Thoracic aorta endothelial cell (primary cell): ENCODE measurements at places on chromosomes 13 and 19. TPM values are rescaled to one million over a fixed set of nuclear protein-coding genes. Genes with fewer than 3 reads are reported as not detected.

Gene CCL25
- total RNA-seq, result not detected in 2 replicates

Gene ANGPTL8
- not detected in 2 replicates for total RNA-seq

Gene ZNF492
- 0.27 and 0.36 TPM in 2 replicates for total RNA-seq

Gene TTC9B
- not detected in 2 replicates for total RNA-seq

Gene ZNF418
- total RNA-seq, result 2.4 and 5.5 TPM in 2 replicates

Gene SLC25A41
- 0.27 TPM in 1 of 2 replicates, not detected in the other for total RNA-seq

Gene ARHGEF1
- total RNA-seq, result 51.7 and 62.0 TPM in 2 replicates

Gene ZIK1
- total RNA-seq, result 1.4 and 4.4 TPM in 2 replicates

Gene HIPK4
- not detected in 2 replicates for total RNA-seq

Gene ATP11A
- 35.1 and 50.0 TPM in 2 replicates for total RNA-seq

Gene MYO16
- under 0.01 TPM in 1 of 2 replicates, not detected in the other for total RNA-seq

Gene ATP8B3
- 1.2 and 2.2 TPM in 2 replicates for total RNA-seq

Gene TMED1
- total RNA-seq, result 27.1 and 27.6 TPM in 2 replicates

Gene ZNF285
- total RNA-seq, result 3.5 and 3.9 TPM in 2 replicates

Gene GTF2F1
- 40.4 and 45.8 TPM in 2 replicates for total RNA-seq

Gene TEX26
- not detected in 2 replicates for total RNA-seq

Gene FAM98C
- total RNA-seq, result 9.0 and 10.1 TPM in 2 replicates

Gene SLC25A23
- total RNA-seq, result 31.8 and 32.2 TPM in 2 replicates

Gene COMP
- 0.13 TPM in 1 of 2 replicates, not detected in the other for total RNA-seq

Gene TBCB
- 104 and 105 TPM in 2 replicates for total RNA-seq

Gene PTGER1
- total RNA-seq, result 0.07 and 0.27 TPM in 2 replicates

Gene ADM5
- total RNA-seq, result 0.72 and 0.80 TPM in 2 replicates

Gene ZNF709
- 2.8 and 2.9 TPM in 2 replicates for total RNA-seq

Gene COL4A1
- total RNA-seq, result 207 and 353 TPM in 2 replicates

Gene NAPA
- total RNA-seq, result 73.3 and 74.5 TPM in 2 replicates

Gene KLF5
- total RNA-seq, result 1.6 and 3.1 TPM in 2 replicates

Gene HSD17B14
- 2.7 and 6.2 TPM in 2 replicates for total RNA-seq

Gene FFAR2
- total RNA-seq, result not detected in 2 replicates

Gene CACNG6
- total RNA-seq, result 1.0 and 1.9 TPM in 2 replicates

Gene APOC4
- total RNA-seq, result not detected in 2 replicates

Gene IQCN
- 0.22 and 0.40 TPM in 2 replicates for total RNA-seq

Gene CEACAM3
- total RNA-seq, result not detected in 2 replicates

Gene GRIN3B
- 0.43 and 0.80 TPM in 2 replicates for total RNA-seq

Gene CDC16
- total RNA-seq, result 73.0 and 77.9 TPM in 2 replicates

Gene ZNF628
- total RNA-seq, result 2.4 and 3.2 TPM in 2 replicates

Gene GIPC3
- total RNA-seq, result 0.79 and 0.93 TPM in 2 replicates

Gene FLT1
- 181 and 268 TPM in 2 replicates for total RNA-seq

Gene THOP1
- 110 and 146 TPM in 2 replicates for total RNA-seq

Gene C19orf38
- not detected in 2 replicates for total RNA-seq

Gene S1PR5
- total RNA-seq, result not detected in 2 replicates

Gene FGF21
- not detected in 2 replicates for total RNA-seq

Gene CD79A
- total RNA-seq, result 0.13 TPM in 1 of 2 replicates, not detected in the other

Gene NKG7
- total RNA-seq, result not detected in 2 replicates

Gene S1PR4
- total RNA-seq, result 0.27 and 1.4 TPM in 2 replicates

Gene HPN
- total RNA-seq, result 0.13 TPM in 1 of 2 replicates, not detected in the other

Gene ZNF845
- 9.2 and 9.7 TPM in 2 replicates for total RNA-seq

Gene TLE6
- total RNA-seq, result 0.93 and 1.6 TPM in 2 replicates

Gene ERVV-1
- not detected in 2 replicates for total RNA-seq

Gene CEACAM21
- 0.27 and 0.93 TPM in 2 replicates for total RNA-seq

Gene PLIN4
- under 0.01 TPM in 1 of 2 replicates, not detected in the other for total RNA-seq

Gene FAM174C
- total RNA-seq, result 25.6 and 30.5 TPM in 2 replicates

Gene FCAR
- total RNA-seq, result not detected in 2 replicates

Gene HRC
- total RNA-seq, result not detected in 2 replicates

Gene N4BP2L1
- 0.93 and 1.8 TPM in 2 replicates for total RNA-seq

Gene FFAR1
- not detected in 2 replicates for total RNA-seq

Gene KIR3DL2
- not detected in 2 replicates for total RNA-seq

Gene SUGP1
- 30.5 and 31.7 TPM in 2 replicates for total RNA-seq

Gene KMT5C
- total RNA-seq, result 5.0 and 5.7 TPM in 2 replicates

Gene RNF225
- 0.14 and 0.27 TPM in 2 replicates for total RNA-seq
